Activated naive CD4-positive, alpha-beta T cell treated with anti-CD3 and anti-CD28 coated beads, Interleukin-2, amount 10 ng/mL, durations not matched to agents 7 days and 5 days (primary cell): ENCODE measurements at places on chromosomes 13 and 19.

DNA sequence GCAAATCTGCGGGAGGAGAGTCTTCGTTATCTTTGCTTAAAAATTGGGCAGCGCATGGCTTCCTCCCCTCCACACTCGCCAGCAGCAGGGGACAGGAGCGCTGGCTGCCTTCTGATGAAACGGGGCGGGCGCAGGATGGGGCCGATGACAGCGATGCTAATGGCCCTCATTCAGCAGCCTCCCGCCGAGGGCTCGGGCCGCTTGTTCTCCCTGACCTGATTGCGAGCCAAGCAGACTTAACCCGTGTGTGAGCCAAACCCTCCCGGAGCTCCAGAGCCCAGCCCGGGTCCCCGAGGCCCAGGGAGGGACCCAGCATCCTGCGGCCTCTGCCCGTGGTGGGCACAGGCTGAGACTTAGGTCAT is 90.3 kb downstream of the KDM4B start:
- no peak for DNase-seq

DNA sequence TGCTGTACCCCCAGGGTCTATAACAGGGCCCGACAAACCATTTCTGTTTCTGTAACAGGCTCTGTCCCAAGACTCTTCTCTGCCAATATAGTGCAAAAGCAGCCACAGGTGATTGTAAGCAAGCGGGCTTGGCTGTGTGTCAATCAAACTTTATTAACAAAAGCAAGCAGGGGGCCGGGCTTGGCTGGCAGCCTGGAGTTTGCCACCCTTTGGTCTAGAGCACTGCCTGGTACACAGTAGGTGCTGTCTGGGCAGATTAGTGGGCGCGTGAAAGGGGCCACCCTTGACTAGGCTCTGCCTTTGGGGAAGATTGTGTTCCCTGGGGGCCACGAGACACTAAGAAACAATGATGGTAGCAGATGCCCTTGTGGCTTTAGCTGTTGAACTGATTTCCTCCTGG is 27.4 kb downstream of the CCL25 start:
- DNase-seq: no peak

GRCh38 chr13:30934803-30935202 is 2.3 kb downstream of the TEX26 start:
- DNase-seq: no peak

DNA sequence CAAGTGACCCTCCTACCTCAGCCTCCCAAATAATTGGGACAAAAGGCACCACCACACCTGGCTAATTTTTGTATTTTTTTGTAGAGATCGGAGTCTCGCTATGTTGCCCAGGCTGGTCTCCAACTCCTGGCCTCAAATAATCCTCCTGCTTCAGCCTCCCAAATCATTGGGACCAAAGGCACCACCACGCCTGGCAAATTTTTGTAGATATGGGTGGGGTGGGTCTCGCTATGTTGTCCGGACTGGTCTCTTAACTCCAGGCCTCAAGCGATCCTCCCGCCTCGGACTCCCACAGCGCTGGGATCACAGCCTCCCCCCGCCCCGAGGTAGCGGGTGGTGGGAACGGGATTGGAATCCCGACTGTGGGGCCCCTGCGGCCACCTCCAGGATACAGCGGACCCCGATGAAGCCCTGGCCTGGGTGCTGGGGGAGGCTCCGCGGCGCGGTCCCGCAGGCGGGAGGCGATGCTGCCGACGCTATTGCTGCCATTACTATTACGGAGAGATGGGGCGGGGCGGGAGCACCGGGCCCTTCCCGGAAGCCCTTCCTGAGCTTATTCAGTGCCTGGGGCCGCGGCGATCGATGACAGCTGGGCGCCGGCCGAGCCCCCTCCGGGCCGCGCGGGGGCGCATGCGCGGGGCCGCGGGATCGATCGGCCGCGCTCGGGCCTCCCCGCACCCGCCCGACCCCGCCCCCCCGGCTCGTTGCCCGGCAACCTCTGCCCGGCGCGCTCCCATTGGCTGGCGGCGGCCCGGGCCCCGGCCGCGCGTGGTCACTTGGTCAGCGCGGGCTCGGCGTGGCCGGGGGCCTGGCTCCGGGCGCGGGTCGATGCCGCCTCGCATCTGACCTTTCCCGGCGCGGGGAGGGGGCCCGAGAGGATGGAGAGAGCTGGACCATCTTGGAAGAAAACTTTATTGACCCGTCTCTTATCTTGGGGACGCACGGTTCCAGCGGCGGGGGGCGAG is 27.9 kb upstream of the ONECUT3 start:
- DNase-seq: peak; percentile 57

GRCh38 chr19:18153556-18154134 is 682 bp downstream of the PIK3R2 start:
- DNase-seq: peak; percentile 64
